ENCODE measurements at places on chromosomes 5 and 9.

DNA sequence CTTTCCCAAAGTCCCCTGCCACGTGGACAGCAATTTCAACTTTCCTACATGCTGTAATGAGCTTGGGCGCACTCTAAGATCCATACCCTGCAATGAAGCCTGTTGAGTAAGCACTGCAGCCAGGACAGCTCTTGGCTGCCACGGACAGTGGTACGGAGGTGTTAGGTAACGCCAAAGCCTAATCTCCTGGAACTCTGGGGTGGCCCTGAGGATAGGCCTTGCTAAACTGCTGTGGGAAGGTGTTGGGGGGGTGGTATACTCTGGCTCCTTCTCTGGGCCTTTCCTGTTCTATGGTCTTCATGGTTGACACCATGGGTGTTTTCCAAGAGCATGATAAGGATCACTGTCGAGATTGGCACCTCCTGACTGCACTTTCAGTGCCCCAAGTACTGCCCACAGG, 66.4 kb upstream of the PITX1 start:
- DNase-seq = no peak

GRCh38 chr5:72543365-72543764, 36.2 kb upstream of the ZNF366 start:
- no peak for DNase-seq

DNA sequence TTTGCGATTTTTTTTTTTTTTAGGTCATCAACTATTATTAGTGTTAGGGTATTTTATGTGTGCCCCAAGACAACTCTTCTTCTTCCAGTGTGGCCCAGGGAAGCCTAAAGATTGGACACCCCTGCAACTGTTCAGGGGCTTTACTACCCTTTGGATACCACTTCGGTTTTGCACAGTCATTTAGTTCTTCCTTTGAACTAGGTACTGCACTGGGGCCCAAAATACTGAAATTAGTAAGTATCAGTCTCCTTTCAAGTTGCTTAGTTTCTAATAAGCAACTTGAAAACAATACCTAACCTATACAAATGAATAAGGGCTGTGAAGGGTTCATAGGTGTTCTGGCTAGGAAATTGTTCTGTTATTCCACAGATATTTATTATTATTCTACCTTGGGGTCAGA, 45.3 kb downstream of the CWC27 start:
- no peak for DNase-seq

- DNase-seq = no peak
Observed at GRCh38 chr5:136337788-136338187, 27.6 kb downstream of the TRPC7 start.

- DNase-seq = no peak
Observed at GRCh38 chr9:71716138-71716909, 52.0 kb downstream of the CEMIP2 start.

DNA sequence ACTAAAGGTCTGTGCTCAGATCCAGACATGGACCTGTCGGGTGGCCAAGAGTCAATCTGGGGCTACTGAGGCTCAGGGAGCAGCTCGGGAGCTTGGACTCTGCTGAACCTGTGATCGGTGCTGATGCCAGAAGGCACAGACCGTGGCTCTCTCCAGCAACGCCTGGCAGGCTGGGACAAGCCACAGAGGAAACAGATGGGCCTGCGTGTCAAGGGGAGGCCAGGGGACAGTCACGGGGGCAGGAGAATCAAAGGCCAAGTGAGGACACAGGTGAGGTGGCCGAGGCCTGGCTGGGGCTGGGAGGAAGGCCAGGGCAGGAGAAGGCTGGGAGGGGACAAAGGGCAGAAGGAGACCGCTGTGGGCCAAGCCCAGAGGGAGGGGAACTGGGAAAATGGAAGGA, 43.4 kb downstream of the EPB41L4B start:
- no peak for DNase-seq

GRCh38 chr9:111831371-111832108, 36.8 kb upstream of the SHOC1 start:
- DNase-seq = no peak
